ENCODE measurements at places on chromosomes 13 and 19.

DNA sequence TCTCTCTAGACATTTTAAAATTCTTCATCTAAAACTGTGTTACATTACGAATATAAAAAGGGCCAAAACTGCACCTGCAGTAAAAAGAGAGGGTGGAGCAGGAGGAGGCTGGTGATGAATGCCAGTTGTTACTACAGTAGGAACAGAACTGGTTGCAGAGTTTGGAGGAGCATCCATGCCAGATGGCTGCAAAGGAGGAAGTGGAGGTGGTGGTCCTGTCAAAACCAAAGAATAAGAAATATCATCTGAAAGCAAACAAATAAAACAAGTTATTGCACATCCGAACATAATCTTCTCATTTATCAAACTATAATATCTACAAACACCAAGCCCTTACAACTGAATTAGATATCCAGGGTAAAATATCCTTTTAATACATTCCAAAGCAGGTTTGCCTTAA, 40.1 kb downstream of the RBM26 start:
- H3K27me3 ChIP-seq: no peaks in the 10 kb centered on the region
- H3K27ac ChIP-seq: no peak overlapping the region
- DNase-seq: no peak
- H3K4me1 ChIP-seq: no peaks in the 10 kb centered on the region
- no peak overlapping the region for H3K4me3 ChIP-seq
- H3K36me3 ChIP-seq: peaks cover 62% of the 10 kb centered on the region

- H3K27me3 ChIP-seq: no peaks in the 10 kb centered on the region
- H3K27ac ChIP-seq: no peak overlapping the region
- H3K4me3 ChIP-seq: no peak overlapping the region
- no peaks in the 10 kb centered on the region for H3K36me3 ChIP-seq
- DNase-seq: no peak
These were observed 10.9 kb downstream of the GARRE1 start for GRCh38 chr19:34265221-34265650.

DNA sequence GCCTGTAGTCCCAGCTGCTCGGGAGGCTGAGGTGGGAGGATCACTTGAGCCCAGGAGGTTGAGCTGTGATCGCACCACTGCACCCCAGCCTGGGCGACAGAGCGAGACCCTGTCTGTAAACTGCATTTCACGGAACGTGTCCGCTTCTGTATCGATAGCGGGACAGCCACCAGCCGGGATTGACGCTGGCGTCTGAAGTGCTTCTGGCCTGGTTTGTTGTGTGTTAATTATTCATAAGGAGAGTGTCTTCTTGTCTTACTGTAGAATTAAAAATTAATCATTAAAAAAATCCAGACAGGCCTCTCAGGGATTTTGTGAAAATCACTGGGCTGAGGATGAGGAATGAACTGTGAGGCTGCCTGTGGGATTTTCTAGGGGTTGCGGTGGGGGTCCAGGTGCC, 16.2 kb upstream of the MISP start:
- no peaks in the 10 kb centered on the region for H3K4me1 ChIP-seq
- no peaks in the 10 kb centered on the region for H3K27me3 ChIP-seq
- no peak overlapping the region for H3K27ac ChIP-seq
- DNase-seq: no peak

DNA sequence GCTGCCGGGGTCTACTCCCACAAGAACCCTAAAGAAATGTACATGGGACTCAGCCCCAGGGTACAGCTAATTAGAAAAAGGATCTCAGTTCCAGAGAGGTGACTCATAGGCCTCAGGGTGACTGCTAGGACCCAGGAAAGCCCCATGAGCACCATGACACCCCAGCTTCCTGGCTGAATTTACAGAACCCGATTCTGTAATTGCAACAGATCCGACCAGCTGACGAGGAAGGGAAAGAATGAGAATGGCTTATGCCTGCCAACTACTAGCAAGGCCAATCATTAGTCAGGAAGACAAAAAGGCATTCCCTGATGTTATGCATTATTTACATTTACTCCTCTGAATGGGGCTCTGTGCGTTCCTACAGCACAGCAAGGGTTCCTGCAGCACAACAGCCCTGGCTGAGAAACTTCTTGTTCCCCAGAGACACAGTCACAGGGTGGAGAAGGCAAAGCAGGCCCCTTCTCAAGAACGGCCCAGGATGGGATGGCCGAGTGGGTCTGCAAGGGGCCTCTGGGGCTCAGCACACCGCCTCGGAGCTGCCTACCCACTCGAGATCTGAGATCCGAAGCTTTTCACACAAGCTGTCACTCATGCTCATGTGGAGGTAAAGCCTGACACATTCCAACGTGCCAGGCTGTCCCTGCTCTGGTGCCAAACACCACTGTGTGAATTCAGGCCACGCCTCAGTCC, 27.2 kb downstream of the PBX4 start:
- peak; percentile 74 for DNase-seq
- H3K4me1 ChIP-seq: peaks cover 25% of the 10 kb centered on the region
- H3K36me3 ChIP-seq: peaks cover 8% of the 10 kb centered on the region
- no peaks in the 10 kb centered on the region for H3K27me3 ChIP-seq
- H3K27ac ChIP-seq: peak overlapping the region; percentile 82

GRCh38 chr19:19042732-19043280, 9.4 kb downstream of the ARMC6 start:
- no peak overlapping the region for H3K27ac ChIP-seq
- DNase-seq: no peak
- H3K4me3 ChIP-seq: no peak overlapping the region
- peaks cover 6% of the 10 kb centered on the region for H3K4me1 ChIP-seq
- H3K27me3 ChIP-seq: no peaks in the 10 kb centered on the region

- no peaks in the 10 kb centered on the region for H3K4me1 ChIP-seq
- no peak for DNase-seq
- H3K4me3 ChIP-seq: no peak overlapping the region
- H3K27ac ChIP-seq: no peak overlapping the region
- no peaks in the 10 kb centered on the region for H3K27me3 ChIP-seq
- H3K36me3 ChIP-seq: no peaks in the 10 kb centered on the region
These were observed 91.0 kb upstream of the MAB21L1 start for GRCh38 chr13:35567406-35567980.

GRCh38 chr13:74003374-74003773, 130.8 kb downstream of the KLF12 start:
- H3K4me3 ChIP-seq: no peak overlapping the region
- no peak for DNase-seq
- H3K27ac ChIP-seq: no peak overlapping the region
- no peaks in the 10 kb centered on the region for H3K27me3 ChIP-seq
- H3K36me3 ChIP-seq: no peaks in the 10 kb centered on the region

- H3K36me3 ChIP-seq: no peaks in the 10 kb centered on the region
- H3K27ac ChIP-seq: no peak overlapping the region
- no peak for DNase-seq
- H3K4me3 ChIP-seq: no peak overlapping the region
- H3K27me3 ChIP-seq: no peaks in the 10 kb centered on the region
These were observed 242.5 kb upstream of the SERP2 start for GRCh38 chr13:44131069-44131614.
